ENCODE measurements at places on chromosomes 5 and 9.

GRCh38 chr5:32990593-32991420, 279.7 kb downstream of the NPR3 start:
- no peak for DNase-seq

- DNase-seq = no peak
These were observed 103.5 kb downstream of the OLFM1 start for GRCh38 chr9:135190789-135191577.

- no peak for DNase-seq
These were observed 68.8 kb downstream of the KIF4B start for GRCh38 chr5:155082401-155082800.

DNA sequence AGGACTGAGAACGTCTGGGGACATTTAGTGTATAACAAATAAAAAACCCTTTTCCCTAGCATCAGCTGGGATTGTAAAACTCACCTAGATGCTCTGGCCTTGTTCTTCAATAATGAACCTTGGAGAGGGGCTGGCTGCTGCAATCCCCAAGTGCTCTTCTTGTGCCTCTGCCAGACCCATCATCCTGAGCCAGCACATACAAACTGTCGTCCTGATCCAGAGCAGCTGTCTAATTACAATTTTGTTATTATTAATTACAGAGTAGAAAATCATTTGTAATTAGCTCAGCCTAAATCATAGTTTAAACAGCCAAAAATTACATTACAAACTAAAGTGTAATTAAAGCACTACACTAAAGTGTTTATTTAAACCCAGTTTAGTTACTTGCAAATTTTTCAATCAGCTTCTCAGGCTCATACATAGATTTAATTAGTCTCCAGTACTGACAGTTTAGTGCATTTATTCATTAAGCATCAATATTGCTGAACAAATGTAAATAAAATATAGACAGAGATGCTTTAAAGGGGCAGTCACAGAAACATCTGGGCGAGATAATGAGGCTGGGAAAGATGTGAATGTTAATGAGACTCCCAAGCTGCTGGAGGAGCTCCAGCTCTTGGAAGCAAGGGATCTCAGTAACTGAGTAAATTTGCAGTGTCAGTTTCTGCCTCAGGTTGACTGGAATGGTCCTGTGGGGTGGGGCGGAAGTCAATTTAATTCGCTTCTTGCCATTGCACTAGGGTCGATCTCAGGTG, 632.3 kb upstream of the TLE4 start:
- no peak for DNase-seq

DNA sequence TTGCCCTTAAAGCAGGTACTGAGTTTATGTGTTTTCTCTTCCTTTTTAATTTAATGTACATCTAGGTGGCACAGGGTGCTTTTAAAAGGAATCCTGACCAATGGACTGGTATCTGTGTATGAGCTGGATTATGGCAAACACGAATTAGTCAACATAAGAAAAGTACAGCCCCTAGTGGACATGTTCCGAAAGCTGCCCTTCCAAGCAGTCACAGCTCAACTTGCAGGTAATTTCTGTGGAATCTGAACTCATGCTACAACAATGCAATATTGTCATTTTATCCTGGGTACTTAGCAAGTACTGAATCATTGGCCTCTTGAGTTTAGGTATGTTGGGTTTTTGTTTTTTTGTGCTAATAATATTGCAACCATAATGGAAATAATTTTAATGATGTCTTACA, 14.4 kb upstream of the TMOD1 start:
- DNase-seq = no peak

DNA sequence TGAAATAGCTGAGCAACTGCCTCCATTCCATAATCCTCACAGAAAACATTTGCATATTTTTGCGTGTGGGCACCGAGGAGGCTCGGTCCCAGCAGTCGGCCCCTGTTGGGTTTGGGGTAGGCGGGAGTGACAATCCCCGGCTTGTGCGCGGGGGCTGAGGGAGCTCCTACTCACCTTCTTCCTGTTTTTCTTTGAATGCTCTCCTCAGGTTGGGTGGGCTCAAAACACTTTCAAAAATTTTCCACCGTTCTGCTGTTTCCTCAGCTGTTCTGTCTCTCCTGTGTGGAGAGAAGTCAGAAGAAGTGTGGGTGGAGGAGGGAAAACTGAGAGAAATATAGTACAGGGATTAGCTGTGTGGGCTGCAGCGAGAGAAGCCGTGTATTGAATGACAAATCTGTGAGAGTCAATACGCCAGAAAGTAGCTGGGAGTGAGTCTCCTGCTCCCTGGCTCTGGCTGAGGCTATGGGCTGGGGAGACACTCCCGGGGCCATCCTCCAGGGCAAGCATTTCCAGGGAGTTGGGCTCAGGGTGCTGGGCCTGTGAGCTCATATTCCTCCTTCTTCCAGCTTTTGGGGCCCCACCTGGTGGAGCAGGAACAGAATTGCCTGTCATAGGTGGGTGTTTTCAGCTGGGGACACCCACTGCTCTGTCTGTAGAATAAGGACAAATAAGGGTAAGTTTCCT, 84.7 kb downstream of the CMYA5 start:
- no peak for DNase-seq

DNA sequence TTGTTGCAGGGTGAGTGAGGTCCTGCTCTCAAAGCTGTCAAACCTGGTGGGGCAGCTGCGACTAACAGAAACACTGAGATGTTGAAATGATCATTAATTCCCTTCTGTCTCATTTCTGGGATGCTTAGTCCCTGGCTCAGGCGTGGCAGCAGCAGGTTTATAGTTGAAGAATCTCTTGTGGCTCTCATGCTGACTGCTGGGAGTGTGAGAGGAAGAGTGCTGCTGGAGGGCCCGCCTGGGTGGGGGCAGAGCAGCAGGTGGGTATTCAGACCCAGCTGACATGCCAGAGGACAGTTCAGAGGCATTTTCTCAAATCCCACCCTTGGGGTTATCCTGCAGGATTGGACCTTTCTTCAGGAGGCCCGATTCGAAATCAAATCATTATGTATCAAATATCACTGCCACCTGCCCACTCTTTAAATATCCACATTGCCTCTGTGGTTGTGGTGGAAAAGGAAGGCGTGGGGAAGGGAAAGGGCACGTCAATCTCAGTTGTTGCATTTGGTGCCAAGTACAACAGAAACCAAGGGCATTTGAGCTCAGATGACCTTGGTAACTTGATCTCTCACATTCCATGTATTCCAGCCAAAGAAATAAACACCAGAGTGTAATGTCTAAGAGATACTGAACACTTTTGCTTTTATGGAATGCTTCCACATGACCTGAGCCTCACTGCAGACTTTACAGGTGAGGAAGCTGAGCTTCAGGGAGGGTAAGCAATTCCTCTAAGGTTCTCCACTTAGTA, 224.3 kb downstream of the AOPEP start:
- DNase-seq = no peak

GRCh38 chr9:72997387-72997995, 44.6 kb upstream of the ALDH1A1 start:
- no peak for DNase-seq

DNA sequence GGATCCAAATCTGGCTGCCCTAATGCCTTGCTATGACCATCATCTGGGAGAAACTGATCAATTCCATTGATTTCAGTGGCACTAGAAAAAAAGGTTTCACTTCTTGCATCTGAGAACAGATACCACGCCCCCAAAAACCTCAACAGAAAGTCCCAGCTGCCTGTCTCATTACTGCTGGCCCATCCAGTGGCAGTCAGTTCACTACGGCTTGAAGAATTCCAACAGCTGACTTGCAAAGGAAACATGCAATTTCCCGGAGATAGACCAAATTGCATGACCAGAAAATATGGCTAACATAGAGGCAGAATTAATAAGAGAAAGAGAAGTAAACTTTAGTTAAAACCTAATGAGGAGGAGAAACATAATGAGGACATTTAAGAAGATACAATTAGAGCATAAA, 48.6 kb downstream of the UGCG start:
- no peak for DNase-seq

DNA sequence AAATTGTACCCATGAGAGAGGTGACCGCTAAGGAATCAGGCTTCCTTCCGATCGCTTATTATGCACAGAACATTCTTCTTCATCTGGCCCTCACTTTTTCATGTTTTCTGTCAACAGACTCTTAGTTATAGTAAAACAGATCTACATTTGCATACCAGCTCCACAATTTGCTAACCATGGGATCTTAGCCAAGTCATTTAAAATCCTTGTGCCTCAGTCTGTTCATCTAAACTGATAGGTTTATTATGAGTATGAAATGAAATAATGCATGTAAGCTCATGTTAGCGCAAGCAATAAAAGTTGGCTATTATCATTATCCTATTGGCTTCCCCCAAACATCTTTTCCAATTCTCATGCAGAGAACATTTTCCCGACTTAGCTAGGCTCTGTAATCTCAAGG, 42.3 kb downstream of the FGF1 start:
- DNase-seq = no peak

- DNase-seq = no peak
These were observed 11.2 kb downstream of the KLHL9 start for GRCh38 chr9:21324047-21324446.

DNA sequence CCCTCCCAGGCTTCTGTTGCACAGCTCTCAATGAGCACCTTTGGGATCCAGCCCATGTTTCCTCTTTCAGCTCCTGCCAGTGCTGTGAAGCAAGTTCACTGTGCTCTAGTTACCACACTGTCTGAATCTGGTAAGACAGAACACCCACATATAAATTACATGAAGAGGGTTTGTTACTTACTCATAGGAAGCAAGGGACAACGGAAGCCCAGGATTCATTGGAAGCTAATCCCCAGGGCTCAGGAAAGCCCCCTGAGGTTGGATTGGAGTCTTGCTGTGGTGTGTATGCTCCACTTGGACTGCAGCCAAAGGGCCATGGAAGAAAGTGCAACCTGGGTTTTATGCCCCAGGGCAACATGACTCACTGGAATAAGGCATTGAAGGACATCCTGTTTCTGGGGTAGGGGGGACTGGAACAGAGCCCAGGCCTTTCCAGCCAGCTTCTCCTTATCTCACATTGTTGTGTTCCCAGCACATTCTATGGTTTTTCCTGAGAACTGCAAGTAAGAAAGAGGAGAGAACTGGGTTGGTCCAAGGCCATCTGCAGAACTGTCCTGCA, 15.6 kb upstream of the CLK4 start:
- DNase-seq = no peak

DNA sequence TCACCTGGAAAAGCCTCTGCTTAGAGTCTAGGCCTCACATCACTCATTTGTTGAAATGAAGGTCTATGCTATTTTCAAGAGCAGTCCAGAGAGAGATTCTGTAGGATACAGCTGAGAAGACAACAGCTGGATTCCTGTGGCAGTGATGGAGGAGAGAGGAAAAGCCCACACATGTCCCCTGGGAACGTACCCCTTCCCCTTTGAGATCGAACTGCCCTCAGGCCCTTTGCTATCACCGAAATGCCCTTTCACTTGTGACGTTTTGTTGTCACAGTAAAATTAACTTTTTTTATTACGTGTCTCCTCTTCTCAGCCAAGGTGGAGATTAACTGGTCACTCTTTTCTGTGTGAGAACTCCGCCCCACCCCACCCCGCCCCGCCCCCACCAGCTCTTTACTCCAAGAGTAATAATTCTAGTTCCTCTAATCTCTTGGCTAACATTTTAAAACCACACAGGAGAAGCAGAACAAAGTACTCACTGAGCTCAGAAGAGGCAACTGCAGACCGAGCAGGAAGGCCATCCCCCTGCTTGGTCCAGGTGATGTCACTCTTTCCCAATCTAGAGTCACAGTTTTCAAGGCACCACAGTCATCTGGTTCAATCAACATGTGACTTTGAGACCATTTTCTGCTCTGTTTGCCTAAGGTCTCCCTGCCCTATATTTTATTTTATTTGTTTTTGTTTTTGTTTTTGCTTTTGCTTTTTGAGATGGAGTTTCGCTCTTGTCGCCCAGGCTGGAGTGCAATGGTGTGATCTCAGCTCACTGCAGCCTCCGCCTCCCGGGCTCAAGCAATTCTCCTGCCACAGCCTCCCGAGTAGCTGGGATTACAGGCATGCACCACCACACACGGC, 105.6 kb downstream of the SUSD1 start:
- DNase-seq = no peak

- no peak for DNase-seq
These were observed 17.7 kb upstream of the GALNT10 start for GRCh38 chr5:154172785-154173184.

- no peak for DNase-seq
These were observed 305.8 kb downstream of the PDE4D start for GRCh38 chr5:59587489-59588337.

- DNase-seq = no peak
These were observed 213.4 kb upstream of the ELL2 start for GRCh38 chr5:96175090-96175489.

DNA sequence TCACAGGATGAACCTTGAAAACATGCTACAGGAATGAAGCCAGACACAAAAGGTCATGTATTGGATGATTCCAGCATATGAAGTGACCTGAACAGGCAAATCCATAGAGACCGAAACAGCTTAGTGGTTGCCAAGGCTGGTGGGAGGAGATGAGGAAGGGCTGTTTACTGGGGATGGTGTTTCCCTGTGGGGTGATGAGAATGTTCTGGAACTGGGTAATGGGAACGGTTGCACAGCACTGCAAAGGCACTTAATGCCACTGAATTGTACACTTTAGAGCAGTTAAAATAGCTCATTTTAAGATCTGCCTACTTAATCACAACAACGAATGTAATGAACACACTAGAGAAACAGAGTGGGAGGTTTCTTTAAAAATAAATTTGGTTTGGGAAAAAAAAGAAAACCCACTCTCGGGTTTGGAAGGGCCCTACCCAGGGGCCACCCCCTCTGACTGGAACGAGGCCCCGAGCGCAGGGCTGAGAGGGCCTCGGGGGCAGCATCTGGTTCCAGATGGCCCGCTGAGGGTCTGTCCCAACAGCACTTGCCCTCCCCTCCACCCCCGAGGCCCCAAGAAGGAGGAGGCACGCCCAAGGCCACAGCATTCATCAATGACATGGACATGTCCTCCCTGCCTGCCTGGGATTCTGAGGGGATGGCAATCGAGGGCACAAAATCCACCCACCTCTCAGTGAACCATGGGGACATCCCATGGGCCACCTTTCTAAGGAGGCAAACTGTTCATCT, 31.7 kb downstream of the SARDH start:
- DNase-seq = peak; percentile 57

All from tibial artery (tissue), 4 donors.